ENCODE measurements at places on chromosomes 4 and X.

DNA sequence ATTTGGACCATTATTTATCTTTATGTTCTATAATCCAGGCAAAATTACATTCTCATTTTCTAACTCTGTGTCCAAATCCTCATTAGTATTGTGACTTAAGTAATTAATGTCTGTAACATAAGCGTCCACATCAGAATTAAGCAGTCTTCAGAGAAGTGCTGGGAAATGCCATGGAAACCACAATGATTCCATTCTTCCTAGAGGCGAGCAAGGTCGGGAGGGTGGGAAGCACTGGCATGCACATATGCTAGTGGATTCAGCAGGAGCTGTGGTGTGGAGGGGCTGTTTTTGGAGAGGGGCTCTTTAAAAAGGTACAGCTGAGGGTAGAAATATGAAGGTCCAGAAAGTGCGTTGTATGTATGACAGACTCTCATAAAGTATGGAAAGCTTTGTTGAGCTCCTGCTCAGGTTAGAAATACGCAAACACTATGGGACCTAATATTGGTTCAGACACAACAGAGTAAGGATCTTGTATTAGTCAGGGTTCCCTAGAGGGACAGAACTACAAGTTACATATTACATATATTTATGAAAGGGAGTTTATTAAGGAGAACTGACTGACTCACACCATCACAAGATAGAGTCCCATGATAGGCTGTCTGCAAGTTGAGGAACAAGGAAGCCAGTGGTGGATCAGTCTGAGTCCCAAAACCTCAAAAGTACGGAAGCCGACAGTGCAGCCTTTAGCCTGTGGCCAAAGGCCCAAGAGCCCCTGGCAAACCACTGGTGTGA, 61.5 kb downstream of the GLRA2 start:
- DNase-seq, result no peak

- DNase-seq, result no peak
Measured at GRCh38 chr4:60652933-60653332, 547.2 kb upstream of the ADGRL3 start.

DNA sequence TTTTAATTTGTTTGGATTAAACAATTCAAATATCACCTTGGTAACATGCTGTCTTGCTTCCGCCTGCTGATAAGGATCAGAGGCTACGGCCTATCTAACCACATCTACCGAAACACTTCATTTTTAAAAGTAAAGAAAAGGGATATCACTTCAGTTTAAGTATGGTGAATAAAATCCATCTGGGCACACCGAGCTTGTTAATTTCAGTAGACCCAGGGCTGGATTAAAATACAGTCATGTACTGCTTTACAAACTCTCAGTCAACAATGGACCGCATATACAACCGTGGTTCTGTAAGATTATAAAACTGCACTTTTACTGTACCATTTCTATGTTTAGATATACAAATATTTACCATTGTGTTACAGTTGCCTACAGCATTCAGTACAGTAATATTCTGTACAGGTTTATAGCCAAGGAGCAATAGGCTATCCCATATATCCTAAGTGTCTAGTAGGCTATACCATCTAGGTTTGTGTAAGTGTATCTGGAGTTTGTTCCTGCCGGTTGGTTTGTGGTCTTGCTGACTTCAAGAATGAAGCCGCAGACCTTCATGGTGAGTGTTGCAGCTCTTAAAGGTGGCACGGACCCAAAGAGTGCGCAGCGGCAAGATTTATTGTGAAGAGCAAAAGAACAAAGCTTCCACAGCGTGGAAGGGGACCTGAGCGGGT, 40.0 kb downstream of the SEPTIN11 start:
- no peak for DNase-seq

GRCh38 chrX:24253469-24253868, 60.4 kb downstream of the SUPT20HL2 start:
- no peak for DNase-seq

- no peak for DNase-seq
Measured at GRCh38 chrX:153944140-153944799, at the start of gene RENBP. TSS of gene RENBP (minus strand) at chrX:153944643. CDS start at chrX:153944610, 33 bp downstream.

- DNase-seq, result no peak
Measured at GRCh38 chrX:635428-636090, 5.0 kb downstream of the SHOX start.

DNA sequence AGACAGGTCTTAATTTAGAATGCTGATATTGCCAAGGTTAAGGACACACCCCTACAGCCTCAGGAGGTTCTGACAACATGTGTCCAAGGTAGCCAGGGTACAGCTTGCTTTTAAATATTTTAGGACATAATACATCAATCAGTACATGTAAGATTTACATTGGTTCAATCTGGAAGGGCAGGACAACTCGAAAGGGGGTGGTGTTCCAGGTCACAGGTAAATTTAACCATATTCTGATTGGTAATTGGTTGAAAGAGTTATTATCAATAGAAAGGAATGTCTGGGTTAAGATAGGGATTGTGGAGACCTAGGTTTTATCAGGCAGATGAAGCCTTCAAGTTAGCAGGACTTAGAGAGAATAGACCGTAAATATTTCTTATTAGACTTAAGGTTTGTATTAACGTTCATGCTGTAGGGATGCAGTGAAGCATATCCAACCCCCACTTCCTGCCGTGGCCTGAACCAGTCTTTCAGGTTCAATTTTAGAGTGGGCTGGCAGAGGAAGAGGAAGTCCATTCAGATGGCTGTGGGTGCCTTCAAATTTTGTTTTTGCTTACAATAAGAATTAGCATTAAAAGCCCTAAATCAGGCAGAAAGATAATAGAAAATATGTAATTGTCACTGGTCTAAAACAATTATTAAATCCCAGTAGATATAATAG, 136.5 kb upstream of the GALNTL6 start:
- no peak for DNase-seq

DNA sequence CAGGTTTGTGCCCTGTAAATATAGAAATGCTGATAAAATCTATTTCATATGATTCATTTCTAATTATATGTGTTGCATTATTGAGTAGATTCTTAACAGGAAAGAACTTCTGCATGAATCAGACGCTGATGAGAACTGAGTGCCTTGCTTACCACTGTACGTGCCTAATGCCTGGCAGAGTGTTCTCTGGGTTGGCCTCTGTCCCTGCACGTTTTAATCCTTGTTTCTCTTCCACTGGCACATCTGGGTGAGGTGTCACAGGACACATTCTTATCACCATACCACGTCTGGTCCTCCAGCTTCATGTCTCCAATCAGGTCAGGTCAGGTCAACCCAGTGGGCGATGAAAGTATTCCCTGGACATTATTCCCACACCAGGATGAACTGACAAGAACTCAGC, 53.6 kb downstream of the KLF3 start:
- DNase-seq, result no peak

- no peak for DNase-seq
Measured at GRCh38 chrX:40188573-40189417, 91.0 kb upstream of the BCOR start.

- DNase-seq, result no peak
Measured at GRCh38 chr4:6275351-6275750, 5.7 kb downstream of the WFS1 start.

GRCh38 chr4:109077505-109077904, 225.0 kb downstream of the COL25A1 start:
- no peak for DNase-seq

DNA sequence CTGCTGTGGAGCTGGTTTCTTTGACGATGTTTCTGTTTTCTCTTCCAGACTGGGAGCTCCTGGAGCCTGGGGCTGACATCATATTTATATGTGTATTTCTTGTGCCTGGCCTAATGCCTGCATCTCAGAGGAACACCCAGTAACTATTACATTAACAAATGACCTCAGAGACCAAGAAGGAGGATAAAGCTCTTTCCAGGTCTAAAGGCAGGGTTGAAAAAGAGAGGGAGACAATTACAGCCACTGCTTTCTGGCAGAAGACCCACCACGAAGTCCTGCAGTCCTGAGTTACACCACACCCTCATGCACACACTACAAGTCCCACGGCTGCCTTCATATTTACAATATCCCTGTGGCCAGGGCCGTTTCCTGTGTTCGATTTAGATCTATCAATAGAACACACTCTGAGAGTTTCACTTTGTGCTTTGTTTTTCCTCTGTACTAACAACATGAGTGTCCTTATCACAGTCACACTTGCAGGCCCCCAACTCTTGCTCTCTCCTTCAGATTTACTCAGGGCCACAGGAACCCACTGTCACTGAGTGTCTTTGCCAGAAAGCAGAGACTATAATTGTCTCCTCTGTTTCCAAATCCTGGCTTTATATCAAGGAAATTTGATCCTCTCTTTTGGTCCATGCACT, 535.5 kb downstream of the MID1IP1 start:
- DNase-seq, result no peak

- DNase-seq, result no peak
Measured at GRCh38 chr4:150090836-150091235, 12.6 kb downstream of the DCLK2 start.

- no peak for DNase-seq
Measured at GRCh38 chr4:153197301-153197700, 6.9 kb upstream of the TRIM2 start.

DNA sequence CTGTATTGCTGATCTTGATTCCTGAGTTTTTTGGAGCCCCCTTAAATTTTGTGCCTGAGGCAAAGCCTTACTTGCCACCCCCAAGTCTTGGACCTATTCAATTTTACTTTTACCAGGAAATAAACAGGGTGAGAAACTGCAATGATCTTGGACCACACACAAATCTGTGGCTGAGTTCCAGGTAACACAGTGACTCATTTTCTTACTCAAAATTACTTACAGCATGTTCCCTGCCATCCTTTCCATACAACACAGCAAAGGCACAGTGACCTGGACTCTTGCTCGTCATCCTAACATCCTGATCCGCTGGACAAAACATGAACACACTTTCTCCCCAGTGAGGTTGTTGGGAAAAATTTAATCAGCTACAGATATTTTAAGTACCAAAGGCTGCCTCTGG, 60.7 kb upstream of the S100G start:
- no peak for DNase-seq

DNA sequence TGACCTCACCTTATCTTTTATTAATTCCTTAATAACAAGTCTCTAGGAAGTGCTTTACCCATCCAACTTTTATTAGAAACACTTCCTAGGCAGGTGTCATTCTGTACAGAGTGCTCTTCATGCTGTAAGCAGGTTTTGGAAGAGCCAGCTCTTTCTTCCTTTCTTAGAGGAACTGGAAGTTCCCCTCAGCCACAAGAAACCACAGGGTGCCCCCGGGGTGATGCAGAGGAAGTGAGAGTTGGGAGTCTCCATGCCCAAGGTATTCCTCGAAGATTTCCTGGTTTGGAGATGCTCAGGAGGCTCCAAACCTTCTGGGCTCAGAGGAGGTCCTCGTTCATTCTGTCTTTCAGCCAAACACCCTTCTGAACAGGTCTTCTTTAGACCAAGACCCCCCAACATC, 83.8 kb downstream of the EGF start:
- DNase-seq, result no peak
